CD4-positive, alpha-beta T cell (primary cell): ENCODE measurements at places on chromosomes 7 and 10. TPM values are rescaled to one million over a fixed set of nuclear protein-coding genes. Genes with fewer than 3 reads are reported as not detected.

DNA sequence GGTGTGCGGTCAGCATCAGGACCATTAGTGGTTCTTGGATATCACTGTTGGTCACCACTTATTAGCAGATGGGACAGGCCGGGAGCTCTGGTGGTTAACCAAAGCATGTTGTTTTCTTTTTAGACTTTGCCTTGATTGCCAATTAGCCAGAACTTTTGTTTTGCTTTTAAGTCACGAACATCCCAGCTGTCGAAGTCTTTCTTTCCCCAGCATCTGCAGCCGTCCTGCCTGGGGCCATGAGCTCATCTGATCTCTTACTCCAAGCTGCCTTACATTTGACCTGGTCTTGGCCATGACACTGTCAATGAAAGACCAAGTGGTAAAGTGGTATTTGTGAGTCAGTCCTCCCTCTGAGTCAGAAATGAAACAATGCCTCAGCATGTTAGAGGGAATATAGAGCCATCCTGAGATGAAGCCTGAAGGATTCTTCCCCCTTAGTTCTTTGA is 53.9 kb upstream of the CREB5 start:
- DNase-seq = no peak

- no peak for DNase-seq
These were observed 2.1 kb upstream of the MYOZ1 start for GRCh38 chr10:73643362-73643761.

DNA sequence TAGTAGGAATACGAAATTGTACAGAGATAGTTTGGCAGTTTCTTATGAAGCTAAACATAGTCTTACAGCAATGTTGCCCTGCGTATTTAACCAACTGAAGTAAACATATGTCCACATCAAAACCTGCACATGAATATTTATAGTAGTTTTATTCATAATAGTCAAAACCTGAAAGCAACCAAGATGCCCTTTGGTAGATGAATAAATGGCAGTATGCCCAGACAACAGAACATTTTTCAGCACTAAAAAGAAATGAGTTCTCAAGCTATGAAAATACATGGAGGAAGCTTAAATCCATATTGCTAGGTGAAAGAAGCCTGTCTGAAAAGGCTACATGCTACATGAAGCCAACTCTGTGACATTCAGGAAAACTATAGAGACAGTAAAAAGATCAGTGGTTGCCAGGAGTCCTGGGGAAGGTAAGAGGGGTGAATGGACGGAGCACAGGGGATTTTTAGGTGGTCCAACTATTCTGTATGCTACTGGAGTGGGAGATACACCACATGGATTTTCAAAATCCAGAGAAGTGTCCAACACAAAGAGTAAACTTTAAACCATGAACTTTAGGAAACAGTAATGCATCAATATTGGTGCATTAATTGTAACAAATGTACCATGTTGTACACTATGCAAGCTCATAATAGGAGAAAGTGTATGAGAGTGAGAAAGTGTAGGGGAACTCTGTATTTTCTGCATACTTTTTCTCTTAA is 17.6 kb downstream of the GPRIN2 start:
- DNase-seq = no peak

GRCh38 chr7:26618449-26618848 is 245.9 kb downstream of the SKAP2 start:
- DNase-seq = no peak

- DNase-seq = no peak
These were observed 30.7 kb upstream of the AQP1 start for GRCh38 chr7:30880941-30881340.

DNA sequence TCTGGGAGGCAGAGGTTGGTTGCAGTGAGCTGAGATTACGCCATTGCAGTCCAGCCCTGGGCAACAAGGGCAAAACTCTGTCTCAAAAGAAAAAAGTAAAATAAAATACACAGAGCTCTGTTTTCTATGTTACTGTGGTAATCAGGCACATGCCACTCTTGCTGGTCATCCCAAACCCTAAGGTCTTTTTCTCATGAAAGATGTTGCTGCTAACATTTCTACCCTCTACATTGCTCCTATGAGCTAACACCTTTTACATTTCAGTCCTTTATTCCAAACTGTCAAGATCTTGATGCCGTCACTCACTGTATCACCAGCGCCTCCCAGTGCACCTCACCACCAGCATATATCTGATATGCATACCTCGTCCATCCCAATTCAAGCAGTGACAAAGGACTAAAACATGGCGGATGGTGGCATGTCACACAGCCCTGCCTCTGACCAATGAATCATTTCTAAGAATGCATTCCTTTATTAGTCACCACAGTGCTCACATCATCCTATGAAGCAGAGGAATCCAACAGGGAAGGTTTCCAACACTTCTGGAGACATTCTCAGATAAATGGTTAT is 4.3 kb downstream of the DAGLB start:
- no peak for DNase-seq

ANKRD61 gene
- not detected for total RNA-seq

GRCh38 chr10:4512671-4513240 is 313.3 kb upstream of the AKR1E2 start:
- no peak for DNase-seq

DNA sequence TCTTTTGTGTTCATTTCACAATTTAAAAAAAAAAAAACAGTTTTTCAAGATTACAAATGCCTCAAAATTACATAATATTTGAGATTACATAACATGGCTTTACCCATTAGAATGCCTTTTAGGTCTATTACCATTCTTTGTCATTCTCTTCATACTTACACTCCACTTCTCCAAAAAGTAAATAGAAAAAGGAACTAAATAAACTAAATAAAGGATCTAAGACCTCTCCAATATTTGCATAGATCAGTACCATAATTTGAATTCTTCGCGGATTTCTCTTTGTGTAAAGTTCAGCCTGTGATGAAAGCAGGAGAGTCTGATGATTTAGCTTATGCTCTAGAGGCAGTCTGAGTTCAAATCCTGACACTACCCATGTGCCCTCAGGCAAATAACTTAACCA is 56.4 kb upstream of the C1GALT1 start:
- DNase-seq = no peak

GRCh38 chr7:121037957-121038716 is 49.6 kb downstream of the CPED1 start:
- no peak for DNase-seq

PRXL2A gene
- 3.9 TPM for total RNA-seq

DNA sequence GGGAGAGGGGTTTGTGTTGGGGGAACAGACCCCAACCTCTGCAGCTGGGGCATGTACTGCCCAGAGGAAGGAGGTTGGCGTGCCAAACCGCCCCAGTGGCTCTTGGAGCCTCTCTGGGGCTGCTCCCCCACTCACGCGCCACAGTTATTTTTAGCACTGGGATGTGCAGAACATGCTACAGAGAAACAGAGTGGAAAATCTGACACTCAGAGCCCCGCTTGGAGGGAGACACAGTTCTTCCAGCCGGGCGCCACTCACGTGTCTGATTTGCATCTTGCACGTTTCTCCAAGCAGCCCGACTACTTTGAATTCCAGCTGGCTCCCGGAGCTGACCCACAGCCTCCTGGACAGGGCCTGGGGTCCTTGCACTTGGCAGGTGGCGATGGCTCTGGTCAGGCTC is 182.0 kb downstream of the RPS24 start:
- DNase-seq = no peak

SFTPD gene
- not detected for total RNA-seq

DNA sequence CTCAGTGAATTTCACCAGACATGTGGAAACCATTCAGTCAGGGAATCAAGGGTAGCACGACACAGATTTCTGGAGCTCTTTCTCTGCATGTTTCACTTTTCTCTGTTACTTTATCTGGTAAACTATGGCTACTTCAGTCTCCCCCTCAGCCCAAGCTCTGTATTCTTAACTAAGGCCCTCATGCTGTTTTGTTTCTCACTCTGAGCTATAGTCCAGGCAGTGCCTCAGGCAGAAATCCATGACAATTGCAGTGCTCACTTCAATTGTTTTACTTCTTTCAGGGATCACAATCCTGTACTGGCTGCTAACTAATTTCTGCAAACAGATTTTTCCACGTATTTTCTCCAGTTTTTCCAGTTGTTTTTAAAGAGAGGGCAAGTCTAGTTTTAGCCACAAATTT is 1599.9 kb upstream of the LRRTM3 start:
- DNase-seq = no peak

GRCh38 chr7:27576360-27576944 is 86.2 kb downstream of the HIBADH start:
- peak; percentile 53 for DNase-seq

DNA sequence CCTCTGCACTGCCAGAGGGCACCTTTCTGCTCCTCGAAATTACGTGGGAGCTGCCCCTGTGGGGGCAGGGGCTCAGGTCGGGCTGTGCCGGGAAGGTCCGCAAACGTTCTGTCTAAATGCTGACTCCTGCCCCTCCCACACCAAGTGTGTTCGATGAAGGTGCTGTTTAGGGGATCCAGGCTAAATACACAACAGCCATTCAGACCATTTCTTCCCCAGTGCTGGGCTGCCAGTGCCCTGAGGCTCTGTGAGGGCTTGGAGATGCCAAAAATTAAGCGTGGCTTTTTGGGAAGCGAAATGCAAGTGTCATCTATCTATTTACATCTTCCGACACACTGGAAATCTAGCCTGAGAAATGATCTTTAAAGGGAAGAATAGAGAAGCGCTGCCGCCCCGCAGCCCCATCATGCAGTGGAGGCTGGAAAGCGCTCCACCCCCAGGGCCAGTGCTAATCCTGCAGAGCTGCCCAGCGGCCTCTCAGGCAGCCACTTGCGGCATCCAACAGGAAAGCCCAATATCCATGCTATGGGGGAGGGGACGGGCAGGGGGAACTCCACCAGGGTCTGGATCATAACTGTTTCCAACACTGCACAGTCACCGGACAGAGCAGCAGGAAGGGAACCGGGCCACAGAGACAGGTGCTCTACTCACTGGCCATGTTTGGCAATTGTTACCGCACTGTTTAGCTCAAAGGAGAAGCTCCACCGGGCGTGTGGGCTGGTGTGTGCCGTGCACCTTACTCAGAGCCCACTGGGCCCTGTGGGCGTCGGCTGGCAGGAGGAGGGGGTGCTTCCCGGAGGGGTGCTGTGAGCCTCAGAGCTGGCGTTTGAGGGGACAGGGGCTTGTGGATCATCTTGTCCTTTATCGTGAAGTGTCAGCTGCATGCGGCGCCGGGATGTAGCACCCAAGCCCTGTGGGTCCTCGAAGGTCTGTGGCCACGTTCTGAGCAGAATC is 205.5 kb downstream of the DNAJB6 start:
- no peak for DNase-seq

GRCh38 chr10:69337296-69338132 is 59.2 kb downstream of the HK1 start:
- no peak for DNase-seq

DNA sequence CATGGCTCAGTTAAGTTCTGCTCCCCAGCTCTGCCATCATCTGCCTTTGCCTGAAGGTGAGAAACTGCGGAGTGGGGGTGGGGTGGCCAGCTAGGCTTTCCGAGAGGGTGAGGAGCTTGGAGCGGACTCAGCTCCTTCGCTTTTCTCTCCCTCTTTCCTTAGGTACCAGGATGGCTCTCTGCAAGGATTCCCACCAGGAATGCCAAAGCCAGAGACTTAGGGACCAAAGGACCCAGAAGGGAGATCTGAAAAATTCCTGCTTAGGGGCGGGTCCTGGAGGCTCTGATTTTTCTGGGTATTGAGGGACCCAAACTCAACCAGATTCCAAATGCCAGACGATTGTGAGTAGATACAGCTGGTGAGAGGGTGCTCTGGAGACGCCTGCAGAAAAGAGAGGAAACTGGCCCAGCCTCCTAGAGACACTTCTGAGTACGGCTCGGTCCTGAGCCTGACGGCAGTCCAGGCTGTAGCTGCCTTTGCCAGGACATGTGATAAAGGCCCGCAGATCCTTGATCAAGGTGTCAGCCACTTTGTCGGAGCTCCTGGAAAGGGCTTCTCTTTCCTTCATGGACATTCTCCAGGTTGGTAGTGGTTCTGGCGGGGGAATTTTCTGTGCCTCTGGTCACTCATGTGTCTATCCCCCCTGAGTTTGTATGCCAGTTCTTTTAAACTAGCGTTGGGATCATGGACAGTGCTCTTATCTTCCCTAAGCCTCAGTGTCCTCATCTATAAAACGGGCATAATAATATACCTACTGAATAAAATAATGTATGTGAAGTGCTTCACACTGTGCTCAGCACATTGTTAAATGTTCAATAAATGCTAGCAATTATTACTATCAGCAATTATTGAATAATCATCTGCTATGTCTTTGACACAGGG is 42.5 kb upstream of the BTRC start:
- DNase-seq = no peak

FKBP6 gene
- not detected for total RNA-seq

SHTN1 gene
- total RNA-seq = 0.75 TPM

- DNase-seq = no peak
These were observed 21.6 kb upstream of the GIMAP8 start for GRCh38 chr7:150428671-150429451.

CTAGE4 gene
- 1.2 TPM for total RNA-seq

GRCh38 chr7:137957887-137958286 is 44.0 kb downstream of the CREB3L2 start:
- no peak for DNase-seq

CD36 gene
- 1.4 TPM for total RNA-seq

- DNase-seq = no peak
These were observed 336.3 kb upstream of the MAGI2 start for GRCh38 chr7:79789584-79790345.

DNA sequence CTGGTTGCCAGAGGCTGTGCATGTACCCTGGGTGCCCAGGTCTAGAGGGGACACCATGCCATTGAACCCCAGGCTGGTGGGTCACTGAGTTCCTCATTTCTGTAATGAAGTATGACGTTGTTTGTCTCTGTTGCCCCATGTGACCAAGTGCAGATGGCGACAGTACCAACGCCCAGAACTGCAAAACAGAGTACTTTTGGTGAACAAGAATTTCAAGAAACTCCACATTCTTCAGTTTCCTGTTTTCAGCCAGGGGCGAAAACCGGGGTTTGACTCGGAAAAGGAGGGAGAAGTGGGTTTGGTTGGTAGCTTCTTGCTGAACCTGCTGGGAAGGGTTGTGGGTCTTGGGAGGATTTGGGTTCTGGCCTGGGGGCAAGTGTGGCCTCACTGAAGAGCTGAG is 18.2 kb downstream of the CYP17A1 start:
- no peak for DNase-seq

- peak; percentile 24 for DNase-seq
These were observed 21.9 kb upstream of the CDCA7L start for GRCh38 chr7:21967598-21968003.

DNA sequence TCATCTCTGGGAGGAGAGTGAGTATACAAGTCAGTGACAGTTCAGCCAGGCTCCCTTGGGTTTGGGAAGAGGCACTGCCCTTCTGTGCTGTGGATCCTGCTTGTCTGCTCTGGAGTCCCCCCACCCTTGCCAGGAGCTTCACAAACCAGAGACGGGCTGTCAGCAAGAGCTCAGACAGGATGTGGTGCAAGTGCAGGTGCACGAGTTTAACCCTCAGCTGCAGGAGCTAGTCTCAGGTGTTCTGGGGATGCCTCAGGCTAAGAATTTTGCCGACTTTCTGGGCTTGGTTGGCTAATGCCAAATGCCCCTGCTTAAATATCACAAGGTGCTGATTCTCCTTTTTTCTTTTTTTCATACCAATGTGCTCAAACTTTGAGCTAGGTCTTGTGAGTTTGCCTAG is 22.3 kb downstream of the ZNF783 start:
- peak; percentile 48 for DNase-seq

DNA sequence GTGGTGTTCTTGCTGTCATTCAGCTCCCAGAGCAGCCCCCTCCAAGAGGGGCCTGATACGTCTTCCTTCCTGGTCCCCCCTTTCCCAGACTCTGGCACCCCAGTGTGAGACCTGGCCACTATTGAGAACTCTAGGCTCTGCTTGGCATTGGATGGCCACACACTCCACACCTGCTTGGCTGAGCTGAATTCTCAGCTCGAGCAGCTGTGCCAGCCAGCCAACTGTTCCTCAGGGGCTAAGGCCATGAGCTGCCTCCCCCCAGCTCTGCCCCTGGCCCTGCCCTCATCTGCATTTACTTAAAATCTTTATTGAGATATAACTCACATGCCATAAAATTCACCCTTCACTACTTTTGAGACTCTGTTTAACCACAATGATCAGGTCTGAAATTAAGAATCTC is 6.7 kb downstream of the TLL2 start:
- no peak for DNase-seq
